ENCODE measurements at places on chromosomes 3 and 15.

- no peak for DNase-seq
Measured at GRCh38 chr15:33533197-33533596, 222.4 kb downstream of the RYR3 start.

DNA sequence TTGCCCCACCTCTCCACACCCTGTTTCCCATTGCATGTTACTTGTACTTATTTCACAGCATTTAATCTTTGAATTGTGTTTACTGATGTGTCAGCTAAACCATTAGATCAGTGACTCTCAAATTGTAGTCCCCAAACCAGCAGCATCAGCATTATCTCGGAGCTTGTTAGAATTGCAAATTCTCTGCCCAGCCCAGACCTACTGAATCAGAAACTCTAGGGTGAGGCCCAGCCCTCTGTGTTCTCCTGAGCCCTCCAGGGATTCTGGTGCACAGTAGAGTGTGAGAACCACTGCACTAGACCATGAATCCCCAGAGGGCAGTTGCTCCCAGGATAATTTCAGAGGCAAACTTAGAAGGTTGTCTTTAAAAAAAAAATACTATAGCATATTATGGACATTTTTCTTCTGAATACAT lies 13.0 kb downstream of the PLD1 start:
- DNase-seq, result no peak

DNA sequence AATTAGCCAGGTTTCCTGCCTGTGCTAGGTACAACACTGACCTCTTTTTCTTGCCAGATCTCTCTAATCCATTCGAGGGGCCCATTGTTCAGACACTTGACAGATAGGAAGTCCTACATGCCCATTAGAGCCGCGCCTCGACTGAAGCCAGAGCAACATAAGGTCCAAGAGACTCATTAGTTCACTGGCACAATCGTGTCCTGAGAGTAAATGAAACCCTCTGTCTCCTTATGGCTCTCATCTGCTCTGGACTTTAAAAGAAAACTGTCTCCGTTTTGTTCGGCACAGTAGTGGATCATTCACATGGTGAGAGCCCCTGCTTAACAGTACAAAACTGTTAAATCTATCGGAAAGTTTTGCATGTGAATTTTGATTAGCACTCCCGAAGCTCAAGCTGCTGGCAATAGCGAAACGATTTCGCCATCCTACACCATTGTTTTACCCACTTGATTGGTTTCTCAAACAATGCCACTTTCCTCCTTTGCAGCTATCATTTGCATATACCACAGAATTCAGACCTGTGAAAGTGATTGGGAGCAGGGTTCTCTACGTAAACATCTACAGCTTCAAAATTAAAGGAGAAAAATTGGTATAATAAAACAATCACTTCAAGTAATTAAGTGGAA lies 19.0 kb upstream of the C15orf61 start:
- no peak for DNase-seq

DNA sequence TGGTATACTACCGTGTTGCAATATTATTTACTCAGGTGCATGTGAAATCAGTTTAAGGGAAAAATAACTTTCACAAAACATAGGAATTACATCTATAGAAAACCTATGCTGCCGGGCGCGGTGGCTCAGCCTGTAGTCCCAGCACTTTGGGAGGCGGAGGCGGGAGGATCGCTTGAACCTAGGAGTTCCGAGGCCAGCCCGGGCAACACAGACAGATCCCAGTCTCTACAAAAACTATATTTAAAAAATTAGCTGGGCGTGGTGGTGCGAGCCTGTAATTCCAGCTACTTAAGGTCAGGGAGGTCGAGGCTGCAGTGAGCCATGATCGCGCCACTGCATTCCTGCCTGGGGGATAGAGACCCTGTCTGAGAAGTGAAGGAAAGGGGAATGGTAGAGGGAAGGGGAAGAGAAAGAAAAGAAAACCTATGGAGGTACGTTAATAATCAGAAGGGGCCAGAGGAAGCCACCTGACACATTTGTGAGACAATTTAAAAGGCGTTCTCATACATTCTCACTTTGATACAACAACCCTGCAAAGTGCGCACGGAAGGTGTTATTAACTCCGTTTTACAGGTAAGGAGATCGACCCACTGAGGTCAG lies 456 bp upstream of the TMEM62 start:
- DNase-seq, result no peak

DNA sequence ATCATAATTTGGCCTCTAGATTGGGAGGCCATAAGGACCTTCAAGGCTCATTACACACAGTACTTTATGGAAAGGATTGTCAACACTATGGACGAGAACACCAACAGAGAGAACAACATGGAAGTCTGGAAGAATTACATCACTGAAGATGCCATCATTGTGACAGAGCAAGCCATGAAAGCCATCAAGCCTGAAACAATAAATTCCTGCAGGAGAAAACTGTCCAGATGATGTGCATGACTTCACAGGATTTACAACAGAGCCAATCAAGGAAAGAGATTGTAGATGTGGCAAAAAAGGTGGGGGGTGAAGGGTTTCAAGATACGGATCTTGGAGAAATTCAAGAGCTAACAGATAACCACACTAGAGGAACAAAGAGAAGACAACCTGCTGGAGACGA lies 15.9 kb downstream of the IL17RB start:
- no peak for DNase-seq

DNA sequence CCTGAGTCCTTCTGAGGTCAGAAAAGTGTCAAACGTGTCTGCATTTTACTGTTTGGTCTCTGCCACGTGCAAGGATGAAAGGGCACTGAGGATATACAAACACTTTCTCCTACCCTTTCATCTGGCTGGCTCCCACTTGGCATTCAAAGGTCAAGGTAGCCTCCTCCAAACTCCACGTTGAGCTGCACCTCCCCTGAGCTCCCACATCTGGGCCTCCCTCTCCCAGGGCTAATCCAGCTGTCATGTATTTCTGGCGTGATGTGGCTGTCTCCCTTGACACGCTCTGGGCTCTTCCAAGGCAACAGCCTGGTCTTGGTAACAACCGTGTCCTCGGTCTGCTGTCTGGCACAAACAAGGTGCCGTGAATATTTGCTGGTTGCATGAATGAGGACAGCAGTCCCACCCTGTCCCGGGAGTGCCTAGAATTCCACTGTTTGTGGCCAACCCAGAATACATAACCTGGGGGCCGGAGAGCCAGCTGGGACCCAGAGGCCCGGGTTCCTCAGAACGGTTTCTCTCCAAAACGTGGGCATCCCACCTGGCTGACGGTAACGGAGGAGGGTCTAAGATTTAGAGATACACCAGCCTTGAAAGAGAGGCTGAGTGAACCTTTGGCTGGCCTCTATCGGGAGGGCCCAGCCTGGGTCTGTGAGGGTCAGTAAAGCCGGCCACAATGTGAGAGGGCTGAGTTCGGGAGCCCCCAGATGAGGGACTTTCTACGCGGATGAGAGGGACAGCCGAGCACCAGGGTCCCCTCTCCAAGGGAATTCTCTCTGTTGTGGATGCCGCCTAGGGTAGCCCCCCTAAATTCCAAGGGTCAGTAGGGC lies 767 bp downstream of the GLT8D1 start:
- DNase-seq, result peak; percentile 27

DNA sequence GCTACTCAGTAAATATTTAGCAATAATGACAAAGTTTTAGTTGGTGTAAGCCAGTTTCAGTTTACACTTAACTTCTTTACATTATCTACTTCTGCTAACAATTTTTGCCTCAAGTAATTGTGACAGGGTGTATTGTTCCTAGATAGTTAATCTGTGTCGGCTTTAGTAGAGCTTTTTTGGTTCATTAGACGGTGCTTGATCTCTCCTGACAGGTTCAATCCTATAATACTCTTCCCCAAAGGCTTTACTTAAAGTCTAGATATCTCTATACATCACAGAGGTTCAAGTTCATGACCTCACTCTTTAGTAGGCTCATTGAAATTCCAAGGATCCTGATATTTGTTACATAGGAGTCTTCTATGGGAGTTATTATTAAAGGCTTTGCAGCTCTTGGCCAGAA lies 365.6 kb upstream of the DPPA4 start:
- DNase-seq, result no peak

All from fibroblast of skin of scalp (primary cell).